Stimulated activated memory B cell treated with anti-CD40 and anti-IgM and Interleukin-4, amounts not matched to agents 10 μg/mL and 1 μg/mL and 100 μg/mL, for 72 hours (primary cell): ENCODE measurements at places on chromosomes 16 and 17.

DNA sequence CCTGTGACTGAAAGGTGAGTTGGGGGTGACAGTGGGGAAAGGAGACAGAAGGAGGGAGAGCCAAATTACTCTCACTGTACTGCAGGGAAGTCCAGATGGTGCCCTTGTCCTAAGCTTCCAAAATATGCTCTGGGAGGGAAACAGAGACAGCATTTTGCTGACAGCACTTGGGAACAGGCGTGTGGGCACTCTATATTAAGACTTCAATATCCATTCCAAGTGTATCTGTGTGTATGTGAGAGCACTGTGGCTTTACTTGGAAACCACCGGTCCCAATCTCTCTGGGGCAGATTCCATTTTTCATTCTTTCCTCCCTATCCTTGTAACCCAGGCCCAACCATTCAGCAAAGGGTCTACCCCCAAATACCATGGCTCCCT, 407.3 kb downstream of the UTP18 start:
- no peak for ATAC-seq

DNA sequence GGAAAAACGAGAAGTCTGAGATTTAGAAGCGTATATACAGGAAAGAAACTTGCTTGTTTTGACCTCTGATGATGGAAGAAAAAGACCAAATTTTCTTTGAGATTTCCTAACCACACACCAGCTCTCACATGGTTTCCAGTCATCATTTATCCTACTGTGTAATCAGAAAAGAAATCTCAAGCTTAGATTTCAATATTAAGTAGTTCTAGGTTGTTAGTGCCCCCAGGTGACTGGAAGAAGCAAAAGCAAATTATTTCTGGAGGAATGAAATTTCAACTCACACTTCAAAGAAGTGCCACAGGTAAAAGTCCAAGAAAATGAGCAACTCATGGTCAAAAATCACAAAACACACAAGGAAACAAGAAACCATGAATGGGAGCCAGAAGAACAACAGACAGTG, 51.8 kb upstream of the KDM6B start:
- no peak for ATAC-seq

GRCh38 chr16:13419589-13419988, 500.4 kb upstream of the ERCC4 start:
- ATAC-seq, result no peak

- no peak for ATAC-seq
Observed at GRCh38 chr16:89401641-89402445, 88.5 kb downstream of the ANKRD11 start.

- ATAC-seq, result no peak
Observed at GRCh38 chr17:65457183-65457582, 104.3 kb downstream of the AXIN2 start.

GRCh38 chr17:28871056-28871579, 16.3 kb downstream of the ERAL1 start:
- peak; percentile 99 for ATAC-seq
